ENCODE measurements at places on chromosomes 3 and 15.

- no peak for DNase-seq
Measured at GRCh38 chr3:33438881-33439545, 1.2 kb downstream of the UBP1 start.

GRCh38 chr15:74869726-74870407, 3.3 kb downstream of the SCAMP2 start:
- DNase-seq: peak; percentile 84

DNA sequence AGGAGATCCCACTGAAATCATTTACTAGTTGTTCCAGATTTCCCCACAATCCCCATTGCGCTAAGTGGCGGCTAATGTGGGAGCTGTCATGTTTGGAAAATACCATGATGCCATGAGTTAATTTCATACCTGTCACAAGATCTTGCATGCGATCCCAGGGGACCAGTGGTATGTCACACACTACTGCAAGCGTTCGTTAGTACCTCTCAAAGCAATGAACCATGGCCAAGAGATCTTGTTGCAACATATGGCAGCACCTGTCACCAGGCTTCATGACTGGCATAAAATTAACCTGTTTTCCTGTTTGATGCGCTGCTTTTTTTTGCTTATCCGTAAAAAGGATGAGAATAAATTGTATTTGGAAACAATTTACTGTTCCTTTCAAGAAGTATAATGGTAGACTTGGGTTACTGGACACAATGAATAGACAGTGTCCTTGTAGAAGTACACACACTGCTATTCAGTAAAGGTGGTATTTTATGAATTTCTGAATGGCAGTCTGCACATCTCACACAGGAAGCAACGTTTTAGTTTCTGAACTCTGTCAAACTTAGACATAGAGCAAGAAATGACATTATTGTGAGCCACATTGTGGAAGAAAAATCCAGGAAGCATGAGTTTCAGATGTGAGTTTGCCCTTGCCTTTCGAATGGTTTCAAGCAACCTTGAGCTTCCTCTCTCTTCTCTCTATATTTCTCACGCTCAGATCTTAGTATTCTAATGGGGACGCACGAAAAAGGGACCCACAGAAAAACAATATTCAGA, 81.9 kb downstream of the CHL1 start:
- no peak for DNase-seq

DNA sequence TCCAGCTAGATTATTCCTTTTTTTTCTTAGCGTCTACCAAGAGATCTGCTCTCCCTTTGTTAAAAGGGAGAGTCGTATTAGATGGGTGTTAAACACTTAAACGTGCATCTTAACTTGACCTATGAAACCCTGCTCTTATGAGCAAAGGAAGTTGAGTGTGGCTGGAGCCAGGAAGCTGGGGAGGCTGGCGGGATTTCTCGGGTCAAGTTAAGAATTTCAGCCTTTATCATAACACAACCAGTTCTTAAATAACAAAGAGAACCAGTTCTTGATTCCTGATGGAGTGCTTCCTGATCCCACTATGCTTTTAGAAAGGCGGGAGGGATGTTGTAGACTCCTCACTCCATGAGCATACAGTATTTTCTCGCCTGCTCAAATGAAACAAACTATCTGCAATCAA, 215.1 kb downstream of the ITPR1 start:
- no peak for DNase-seq

- DNase-seq: no peak
Measured at GRCh38 chr3:188255190-188255589, 101.2 kb downstream of the LPP start.

GRCh38 chr15:67163180-67163579, 91.3 kb downstream of the AAGAB start:
- DNase-seq: no peak

GRCh38 chr3:140076552-140076951, 141.6 kb downstream of the CLSTN2 start:
- DNase-seq: no peak

GRCh38 chr3:157075693-157076420, 84.1 kb downstream of the CCNL1 start:
- no peak for DNase-seq

- no peak for DNase-seq
Measured at GRCh38 chr15:100330221-100330620, 11.6 kb downstream of the ADAMTS17 start.

GRCh38 chr3:169283951-169284350, 379.6 kb downstream of the MECOM start:
- DNase-seq: no peak

DNA sequence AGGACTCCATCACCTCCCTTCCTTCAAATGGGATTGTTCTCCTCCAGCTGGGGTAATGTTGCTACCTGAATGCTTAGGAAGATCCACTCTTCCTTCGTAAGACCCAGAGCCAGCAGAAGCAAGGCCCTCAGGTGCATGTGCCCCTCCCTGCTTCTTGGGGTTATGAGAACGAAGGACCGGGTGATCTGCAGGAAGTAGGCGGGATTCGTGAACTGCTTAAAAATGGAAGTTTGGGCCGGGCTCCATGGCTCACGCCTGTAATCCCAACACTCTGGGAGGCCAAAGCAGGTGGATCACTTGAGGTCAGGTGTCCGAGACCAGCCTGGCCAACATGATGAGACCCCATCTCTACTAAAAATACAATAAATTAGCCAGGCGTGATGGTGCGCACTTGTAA, 8.0 kb downstream of the TLR9 start:
- no peak for DNase-seq

- DNase-seq: no peak
Measured at GRCh38 chr15:70324001-70324974, 226.6 kb upstream of the TLE3 start.

- DNase-seq: no peak
Measured at GRCh38 chr3:115828401-115828800, 205.1 kb downstream of the GAP43 start.

DNA sequence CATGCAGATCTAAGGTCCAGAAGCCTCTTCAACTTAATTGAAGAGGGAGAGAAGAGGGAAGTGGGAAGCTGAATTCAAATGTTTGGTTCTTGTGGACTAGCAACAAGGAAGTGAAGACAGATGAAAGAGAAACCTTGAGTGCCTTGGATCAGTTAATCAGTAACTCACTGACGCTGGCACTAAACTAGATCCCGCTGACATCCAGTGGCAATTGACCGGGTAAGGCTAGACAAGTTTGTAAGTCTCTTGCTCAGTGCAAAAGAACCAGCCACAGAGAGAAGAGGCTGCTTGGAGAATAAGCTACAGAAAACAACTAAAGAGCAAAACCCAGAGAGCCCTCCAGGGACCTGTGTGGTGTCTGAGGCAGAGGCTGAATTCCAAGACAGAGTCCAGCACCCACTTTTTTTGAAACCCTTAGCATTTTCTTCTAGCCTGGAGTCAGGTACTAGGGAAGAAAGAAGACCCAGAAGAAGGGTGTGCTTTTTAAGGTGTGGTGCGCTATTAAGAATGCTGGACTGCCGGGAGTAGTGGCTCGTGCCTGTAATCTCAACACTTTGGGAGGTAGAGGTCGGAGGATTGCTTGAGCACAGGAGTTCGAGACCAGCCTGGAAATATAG, 6.9 kb downstream of the PLCH1 start:
- no peak for DNase-seq

DNA sequence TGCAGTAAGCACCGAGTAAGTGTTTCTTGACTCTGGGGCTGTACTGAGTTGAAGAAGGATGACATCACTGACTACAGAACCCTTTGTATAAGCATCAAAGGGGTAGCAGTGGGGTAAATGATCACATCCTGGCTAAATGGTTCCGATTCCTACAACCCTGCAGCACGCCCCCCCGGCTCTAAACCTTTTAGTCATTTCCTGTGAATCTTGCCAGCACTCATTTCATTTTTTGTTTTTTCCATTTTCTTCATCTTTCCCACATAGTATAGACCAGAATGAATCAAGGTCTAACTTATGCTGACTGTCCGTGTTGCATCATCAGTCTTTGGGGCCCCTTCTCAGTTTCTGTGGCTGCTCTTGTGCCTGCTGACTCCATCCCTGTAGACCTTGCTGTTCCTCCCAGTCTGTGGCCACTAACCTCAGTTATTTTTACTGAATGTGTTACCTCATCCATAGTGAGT, 383.1 kb upstream of the TPRG1 start:
- DNase-seq: no peak

DNA sequence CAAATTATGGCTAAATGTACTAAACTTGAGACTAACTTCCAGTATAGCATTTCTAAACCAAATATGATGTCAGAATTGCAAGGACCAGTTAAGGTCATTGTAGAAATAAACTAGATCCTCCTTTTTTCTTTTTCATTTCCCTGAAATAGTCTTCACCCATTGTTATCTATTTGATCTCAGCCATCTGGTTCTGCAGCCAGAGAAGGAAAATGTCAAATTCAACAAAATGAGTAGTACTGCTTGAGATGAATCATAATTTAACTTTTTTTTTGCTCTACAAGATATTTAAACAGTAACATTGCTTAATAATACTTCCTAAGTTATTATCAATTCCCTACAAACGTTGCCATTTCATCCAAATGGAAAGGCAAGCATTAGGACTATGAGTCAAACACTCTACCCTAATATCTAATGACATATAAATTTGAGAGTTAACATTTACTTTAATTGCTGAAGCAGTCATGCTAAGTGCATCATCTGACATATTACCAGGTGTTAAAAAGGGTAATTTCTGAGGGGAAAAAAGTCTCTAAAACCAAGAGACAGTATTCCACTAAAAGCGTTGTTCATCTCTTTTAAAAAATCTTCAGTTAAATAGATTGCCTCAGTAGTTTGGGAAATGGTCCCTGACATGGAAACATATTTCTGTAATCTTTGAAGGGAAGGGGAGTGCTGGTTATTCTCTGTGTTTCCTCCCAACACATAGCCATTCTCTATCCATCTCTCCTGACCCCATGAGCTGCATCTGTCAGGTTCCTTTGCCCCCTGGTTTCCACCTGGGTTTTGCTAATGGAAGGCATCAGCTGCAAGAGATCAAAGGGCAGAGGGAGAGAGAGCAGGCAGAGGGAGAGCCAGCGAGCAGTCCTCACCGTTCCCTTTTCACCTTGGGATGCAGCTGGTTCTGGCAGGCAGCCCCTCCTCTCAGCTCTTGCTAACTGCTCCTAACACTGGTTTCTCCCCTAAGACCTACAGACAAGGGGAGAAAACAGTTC, 138.5 kb downstream of the ARPP21 start:
- no peak for DNase-seq

GRCh38 chr15:82081914-82082762, 36.3 kb upstream of the MEX3B start:
- peak; percentile 16 for DNase-seq

GRCh38 chr3:181752202-181752671, 40.5 kb downstream of the SOX2 start:
- DNase-seq: no peak

- no peak for DNase-seq
Measured at GRCh38 chr3:96705895-96706294, 108.5 kb upstream of the EPHA6 start.

GRCh38 chr3:46091741-46092701, 64.7 kb upstream of the XCR1 start:
- no peak for DNase-seq

DNA sequence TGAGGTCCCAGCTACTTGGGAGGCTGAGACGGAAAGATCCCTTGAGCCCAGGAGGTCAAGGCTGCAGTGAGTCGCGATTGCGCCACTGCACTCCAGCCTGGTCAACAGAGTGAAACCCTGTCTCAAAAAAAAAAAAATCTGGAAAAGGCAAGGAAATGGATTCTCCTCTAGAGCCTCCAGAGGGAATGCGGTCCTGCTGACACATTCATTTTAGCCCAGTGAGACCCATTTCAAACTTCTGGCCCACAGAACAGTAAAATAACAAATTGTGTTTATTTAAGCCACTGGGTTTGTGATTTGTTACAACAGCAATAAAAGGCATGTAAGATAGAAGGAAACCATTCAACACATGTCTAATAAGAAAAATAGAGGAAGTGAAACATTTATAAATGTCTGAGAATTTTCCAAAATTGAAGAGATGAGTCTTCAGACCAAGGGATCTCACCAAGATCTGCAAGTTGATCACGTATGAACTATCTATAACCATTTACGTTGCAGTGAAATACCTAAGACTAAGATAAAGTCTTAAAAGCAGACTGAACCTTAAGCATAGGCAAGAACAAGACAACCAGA, at the start of gene HTR3E:
Gene HTR3E, plus strand, starts transcription at position 254 of the 573 bp plus-strand sequence. CDS start 466 bp downstream, outside the sequence.
- DNase-seq: no peak

GRCh38 chr3:173013219-173013832, 127.7 kb downstream of the SPATA16 start:
- peak; percentile 52 for DNase-seq

DNA sequence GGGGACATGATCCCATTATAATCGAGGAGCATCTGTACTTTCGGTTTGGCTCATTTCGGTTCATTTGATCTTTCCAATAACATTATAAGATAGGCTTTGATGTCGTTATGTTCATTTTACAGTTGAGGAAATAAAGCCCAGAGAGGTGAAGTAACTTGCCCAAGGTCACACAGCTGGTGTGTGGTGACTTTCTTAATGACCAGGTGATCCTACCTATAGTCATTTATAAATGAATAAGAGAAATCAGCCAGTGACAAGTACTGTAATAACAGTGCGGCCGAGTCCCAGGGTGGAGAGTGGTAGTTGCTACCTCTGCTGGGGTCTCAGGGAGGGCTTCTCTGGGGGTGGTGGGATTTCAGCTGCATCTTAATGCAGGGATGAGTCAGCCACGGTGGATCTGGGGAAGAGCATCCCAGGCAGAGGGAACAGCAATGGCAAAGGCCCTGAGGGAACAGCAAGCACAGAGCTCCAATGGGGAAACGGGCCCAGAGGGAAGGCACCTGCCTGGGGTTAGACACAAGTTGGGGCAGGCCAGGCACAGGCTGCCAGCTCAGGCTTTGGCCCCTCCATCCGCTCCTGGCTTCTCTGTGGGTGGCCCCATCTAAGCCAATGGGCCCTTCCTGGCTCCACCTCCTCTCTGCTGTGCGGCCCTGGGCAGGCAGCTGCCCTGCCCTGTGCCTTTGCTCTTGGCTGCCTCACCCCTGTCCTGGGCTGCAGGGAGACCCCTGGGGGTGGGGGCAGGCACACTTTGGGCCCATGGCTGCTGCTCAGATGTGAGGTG, 1.1 kb upstream of the FBLN2 start:
- no peak for DNase-seq

DNA sequence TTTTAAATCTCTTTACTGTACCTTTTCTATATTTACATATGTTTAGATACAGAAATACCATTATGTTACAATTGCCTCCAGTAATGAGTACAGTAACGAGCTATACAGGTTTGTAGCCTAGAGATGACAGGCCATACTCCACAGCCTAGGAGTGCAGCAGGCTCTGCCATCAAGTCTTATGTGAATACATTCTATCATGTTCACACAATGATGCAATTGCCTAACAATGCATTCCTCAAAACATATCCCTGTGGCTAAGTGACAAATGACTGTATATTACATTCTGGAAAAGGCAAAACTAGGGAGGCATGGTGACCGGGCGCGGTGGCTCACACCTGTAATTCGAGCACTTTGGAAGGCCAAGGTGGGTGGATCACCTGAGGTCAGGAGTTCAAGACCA, 192.4 kb upstream of the IGF1R start:
- DNase-seq: no peak

GRCh38 chr3:5197470-5198312, 10.2 kb downstream of the EDEM1 start:
- peak; percentile 56 for DNase-seq

GRCh38 chr3:31065765-31066164, 171.3 kb upstream of the GADL1 start:
- no peak for DNase-seq
